Fibroblast of upper back skin (primary cell): ENCODE measurements at places on chromosomes 6 and 20.

GRCh38 chr6:135451617-135452190 lies 45.8 kb downstream of the AHI1 start:
- peak; percentile 57 for DNase-seq

DNA sequence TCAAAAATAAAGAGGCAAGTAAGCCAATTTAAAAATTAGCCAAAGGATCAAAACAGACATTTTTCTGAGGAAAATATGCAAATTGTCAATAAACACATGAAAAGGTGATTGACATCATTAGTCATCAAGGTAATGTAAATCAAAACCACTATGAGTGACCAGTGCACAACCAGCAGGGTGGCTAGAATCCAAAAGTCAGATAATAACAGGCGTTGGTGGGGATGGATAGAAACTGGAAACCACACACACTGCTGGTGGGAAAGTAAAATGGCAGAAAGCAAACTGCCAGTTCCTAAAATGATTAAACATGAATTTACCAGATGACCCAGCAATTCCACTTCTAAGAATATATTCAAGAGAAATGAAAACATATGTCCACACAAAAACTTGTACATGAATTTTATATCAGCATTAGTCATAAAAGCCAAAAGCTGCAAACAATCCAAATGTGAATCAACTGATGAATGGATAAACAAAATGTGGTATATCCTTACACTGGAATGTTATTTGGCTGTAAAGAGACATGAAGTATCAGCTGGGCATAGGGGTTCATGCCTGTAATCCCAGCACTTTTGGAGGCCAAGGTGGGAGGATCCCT lies 74.8 kb upstream of the MBOAT1 start:
- peak; percentile 6 for DNase-seq

GRCh38 chr20:13034115-13034514 lies 25.3 kb downstream of the SPTLC3 start:
- no peak for DNase-seq

DNA sequence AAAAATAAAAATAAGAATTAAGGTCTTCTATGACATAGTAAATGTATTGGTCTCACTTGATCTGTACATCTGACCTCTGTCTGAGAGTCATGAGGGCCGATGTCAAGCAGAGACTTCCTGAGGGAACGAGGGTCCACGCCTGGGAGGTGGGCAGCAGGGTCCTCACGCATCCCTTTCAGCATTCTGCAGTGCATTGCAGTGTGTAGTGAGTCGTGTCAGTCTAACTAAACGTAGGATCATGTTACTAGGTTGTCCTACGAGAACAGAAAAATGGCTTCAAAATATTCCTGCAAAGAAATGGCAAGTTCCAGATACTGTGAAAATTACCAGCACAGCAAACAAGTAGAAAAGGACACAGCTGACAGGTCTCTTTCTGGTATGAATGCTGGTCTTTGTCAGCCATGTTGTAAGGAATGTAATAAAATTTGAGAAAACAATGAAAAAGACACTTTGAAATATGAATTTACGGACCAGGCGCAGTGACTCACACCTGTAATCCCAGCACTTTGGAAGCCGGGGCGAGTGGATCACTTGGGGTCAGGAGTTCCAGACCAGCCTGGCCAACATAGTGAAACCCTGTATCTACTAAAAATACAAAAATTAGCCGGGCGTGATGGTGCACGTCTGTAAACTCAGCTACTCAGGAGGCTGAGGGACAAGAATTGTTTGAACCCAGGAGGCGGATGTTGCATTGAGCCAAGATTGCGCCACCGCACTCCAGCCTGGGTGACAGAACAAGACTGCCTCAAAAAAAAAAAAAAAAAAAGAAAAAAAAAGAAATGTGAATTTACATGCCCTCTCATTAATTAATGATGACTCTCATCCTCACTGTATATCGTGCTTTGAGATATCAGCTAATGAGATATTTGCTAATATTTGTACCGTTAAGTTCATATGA lies 2.4 kb upstream of the AHCY start:
- no peak for DNase-seq

DNA sequence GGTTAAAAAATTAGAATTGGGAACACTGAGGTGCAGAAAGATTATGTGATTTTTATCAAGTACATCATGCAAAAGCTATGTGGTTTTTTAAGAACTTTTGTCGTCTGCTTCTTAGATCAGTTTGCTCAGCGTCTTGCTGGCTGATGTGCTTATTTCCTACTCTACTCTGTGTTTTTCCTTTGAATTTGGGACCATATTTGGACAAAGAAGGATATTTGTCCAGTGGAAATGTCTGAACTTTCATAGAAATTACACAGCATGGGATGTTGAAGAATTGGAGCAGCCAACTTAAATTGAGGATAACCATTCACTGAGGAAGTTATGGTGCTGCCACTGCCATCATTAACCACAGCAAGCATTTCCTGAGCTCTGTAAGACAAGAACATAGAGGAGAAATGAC lies 252.8 kb upstream of the HS3ST5 start:
- no peak for DNase-seq
